Left lobe of liver (tissue), 2 donors: ENCODE measurements at places on chromosomes 13 and 19. TPM values are rescaled to one million over a fixed set of nuclear protein-coding genes. Genes with fewer than 3 reads are reported as not detected.

Gene MEIOSIN
- not detected for total RNA-seq

DNA sequence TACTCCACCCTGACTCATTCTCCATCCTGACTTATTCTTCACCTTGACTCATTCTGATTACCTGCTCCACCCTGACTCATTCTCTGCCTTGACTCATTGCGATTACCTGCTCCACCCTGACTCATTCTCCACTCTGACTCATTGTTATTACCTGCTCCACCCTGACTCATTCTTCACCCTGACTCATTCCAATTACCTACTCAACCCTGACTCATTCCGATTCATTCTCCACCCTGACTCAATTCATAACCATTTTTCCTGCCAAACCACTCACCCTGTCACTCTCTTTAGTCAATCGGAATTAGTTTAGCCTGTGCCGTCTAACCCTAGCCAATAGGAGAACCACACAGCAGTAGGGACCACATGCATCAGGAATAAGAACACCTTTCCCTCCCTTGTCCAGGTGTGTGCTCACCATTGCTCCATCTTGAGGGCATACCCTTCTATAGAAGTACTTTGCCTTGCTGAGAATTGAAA lies 1227.4 kb upstream of the PCDH20 start:
- no peak for DNase-seq

Gene F10
- 124 TPM for total RNA-seq

DNA sequence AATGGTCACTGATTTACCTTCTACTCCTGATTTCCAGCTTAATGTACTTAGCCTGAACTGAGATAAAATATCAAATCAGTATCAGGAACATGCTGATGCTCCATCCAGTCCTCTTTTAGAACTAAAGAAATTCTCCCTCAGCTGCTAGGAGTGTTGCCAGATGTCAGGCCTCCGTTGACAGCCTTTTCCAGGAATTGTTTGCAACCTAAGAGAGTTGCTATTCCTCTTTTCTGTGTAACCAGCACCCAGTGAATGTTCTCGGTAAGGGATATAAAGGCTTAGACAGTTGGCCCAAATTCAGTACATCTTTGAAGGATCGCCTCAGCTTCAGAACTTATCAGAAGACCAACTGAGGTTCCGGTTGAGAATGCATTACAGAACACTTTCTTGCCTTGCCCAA lies 559.0 kb downstream of the PCDH17 start:
- no peak for DNase-seq

DNA sequence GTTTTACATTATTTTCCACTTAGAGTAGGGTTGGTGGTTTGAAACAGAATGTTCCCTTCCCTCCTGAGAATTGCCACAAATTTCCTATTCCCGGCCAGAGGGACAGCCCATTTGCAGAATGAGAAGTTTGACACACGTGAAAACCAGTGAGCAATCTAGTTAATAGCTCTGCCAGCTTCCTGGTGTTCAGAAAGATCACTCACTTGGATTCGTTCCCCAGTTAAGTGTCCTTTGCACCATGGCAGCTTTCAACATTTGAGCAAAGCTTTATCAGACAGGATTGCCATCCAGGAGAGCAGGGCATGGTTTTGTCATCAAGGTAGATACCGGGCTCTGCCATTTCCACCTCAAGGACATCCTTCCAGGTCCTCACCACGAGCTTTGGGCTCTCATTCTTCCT lies 28.2 kb downstream of the RASL11A start:
- peak; percentile 81 for DNase-seq

GRCh38 chr13:21232196-21232595 lies 55.7 kb downstream of the MRPL57 start:
- no peak for DNase-seq

GRCh38 chr19:17517898-17518297 lies 6.4 kb downstream of the PGLS start:
- no peak for DNase-seq

DNA sequence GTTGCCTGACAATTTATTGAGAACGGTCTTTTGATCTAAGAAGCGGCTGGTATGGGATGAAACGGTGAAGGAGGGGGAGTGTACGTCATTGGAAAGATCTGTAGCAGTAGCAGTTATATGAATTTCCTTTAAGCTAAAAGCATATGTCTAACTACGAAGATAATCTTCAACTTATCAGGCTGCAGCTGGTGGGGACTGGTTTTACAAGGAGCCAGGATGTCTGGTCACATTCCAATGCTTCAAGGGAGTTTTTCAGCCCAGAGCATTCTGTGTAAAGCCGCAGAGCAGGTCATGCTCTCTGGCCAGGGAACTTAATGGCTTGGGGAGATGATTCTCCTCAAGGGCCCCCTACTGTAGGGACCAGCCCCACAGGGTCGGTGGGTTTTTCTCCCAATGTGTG lies 29.2 kb downstream of the CLEC4M start:
- no peak for DNase-seq

DNA sequence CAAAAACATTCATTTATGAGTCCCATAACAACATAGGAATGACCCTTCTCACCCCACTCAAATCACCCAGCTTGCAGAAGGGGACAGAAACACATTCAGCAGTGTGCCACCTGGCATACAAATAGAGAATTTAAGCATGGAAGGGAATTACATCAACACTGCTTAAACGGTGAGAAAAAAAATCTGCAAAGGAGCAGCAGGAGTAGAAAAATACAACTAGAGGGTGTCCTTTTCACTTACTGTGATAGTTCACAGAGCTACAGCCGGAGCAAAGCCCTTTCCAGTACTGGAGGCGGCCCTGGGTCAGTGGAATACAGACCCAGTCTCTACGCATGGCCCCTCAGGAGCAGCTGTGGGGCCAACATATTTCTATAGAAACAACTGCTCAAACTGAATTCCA lies 764.3 kb upstream of the ARGLU1 start:
- DNase-seq: no peak

DNA sequence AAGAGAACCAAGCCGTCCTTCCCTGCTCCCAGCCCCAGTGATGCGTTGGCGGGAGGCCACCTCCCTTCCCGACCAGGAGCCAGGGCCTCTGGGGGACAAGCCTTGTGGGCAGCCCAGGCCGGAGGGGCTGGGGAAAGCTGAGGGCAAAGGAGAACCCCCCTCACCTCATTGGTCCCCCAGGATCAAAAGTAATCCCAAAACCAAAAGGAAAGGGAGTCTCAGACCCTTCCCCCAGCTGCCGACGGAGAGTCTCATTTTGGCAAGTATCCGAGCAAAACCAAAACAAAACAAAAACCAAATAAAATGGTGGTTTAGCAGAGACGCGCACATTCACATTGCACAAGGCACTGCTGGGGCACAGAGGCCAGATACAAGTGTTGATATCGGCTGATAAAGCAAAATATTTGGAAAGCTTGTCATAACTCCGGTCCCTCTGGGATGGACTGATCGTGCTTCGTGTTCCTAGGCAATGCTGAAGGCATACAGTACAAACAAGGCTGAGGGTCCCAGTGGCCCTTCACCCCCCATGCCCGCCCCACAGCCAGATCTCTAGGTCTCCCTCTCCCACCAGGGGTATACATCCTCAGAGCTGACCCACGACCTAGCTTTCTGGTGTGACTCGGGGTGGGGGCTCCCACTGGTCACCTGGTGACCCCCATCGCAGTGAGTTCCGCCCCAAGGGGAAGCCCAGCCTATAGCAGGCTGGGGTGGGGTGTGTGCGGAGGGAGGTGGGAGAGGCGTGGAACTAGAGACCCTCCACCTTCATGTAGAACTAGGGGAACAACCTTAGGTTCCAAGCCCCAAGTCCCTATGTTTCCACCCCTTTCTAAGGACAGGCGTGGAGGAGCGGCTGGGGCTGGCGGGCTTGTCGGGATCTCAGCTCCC lies 2.1 kb downstream of the CEBPA start:
- peak; percentile 61 for DNase-seq

GRCh38 chr13:35557475-35557874 lies 81.0 kb upstream of the MAB21L1 start:
- no peak for DNase-seq

DNA sequence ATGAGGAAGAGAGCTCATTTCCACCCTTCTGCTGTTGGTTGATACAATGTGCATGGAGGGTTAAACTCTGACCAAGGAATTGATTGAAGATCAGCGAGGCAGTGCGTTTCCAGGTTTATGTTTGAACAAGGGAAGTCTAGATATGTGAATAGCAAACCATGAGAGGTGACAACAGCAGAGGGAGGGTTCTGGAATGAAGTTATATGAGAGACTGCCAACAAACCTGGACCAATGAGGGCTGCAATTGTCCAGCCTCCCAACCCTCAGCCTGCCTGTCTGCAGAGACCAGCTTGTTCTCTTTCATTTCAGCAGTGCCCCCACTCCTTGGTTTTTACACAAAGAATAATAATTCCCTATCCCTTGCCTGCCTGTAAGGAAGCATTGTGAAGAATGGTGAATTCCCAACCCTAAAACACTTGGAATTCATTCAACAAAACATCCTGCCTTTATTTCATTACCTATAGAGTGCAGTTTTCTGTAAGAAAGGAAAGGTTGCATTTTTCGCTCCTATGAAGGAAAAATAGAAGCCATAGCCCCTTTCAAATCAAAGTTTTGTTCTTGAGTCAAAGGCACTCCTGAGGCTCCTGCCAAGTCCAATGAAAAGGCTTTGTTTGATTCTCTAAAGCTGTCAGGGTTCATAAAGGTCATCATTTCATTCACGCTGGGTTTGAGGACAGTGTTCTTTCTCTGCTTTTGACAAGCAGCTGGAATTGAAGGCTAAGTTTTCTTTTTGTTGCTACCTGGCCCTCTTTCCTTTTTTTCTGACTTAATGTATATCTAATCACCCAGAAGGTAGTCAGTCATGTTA lies 53.6 kb upstream of the ABCC4 start:
- peak; percentile 69 for DNase-seq

Gene PLK5
- not detected for total RNA-seq

DNA sequence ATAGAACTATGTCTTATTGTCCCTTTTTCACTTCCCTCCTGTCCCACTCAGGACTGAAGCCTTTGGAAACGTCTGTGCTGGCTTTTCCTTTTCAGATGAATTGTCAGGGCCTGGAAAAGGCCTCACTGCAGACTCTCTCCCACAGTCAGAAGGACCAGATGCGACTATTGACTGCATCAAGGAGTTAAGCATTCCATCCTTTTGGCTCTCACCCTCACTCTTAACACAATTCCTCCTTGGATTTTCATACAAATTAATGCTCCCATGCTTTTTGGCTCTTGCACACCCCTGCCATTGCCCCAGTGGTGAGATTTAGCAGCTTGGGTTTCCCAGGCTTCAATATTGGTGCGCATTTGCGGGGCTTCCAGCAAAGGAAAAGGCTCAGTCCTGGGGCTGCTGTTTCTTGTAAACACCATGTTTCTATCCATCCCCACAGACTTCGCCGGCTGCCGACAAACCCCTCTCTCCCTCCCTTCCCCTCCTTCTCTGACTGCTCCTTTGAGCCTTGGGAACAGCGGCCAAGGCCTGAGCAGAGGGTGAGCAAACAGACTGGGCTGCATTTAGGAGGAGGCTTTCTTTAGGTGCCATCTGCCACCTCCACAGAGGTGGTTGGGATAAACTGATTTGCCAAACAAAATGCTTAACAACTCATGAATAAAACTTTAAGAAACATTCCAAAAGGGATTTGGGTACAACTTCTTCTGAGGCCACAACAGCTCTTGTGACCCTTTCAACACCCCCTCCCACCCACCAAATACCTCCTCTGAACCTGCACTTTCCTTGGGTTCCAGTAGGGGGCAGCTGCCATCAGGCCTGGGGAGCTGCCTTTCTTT lies 48.6 kb upstream of the PCDH8 start:
- no peak for DNase-seq

DNA sequence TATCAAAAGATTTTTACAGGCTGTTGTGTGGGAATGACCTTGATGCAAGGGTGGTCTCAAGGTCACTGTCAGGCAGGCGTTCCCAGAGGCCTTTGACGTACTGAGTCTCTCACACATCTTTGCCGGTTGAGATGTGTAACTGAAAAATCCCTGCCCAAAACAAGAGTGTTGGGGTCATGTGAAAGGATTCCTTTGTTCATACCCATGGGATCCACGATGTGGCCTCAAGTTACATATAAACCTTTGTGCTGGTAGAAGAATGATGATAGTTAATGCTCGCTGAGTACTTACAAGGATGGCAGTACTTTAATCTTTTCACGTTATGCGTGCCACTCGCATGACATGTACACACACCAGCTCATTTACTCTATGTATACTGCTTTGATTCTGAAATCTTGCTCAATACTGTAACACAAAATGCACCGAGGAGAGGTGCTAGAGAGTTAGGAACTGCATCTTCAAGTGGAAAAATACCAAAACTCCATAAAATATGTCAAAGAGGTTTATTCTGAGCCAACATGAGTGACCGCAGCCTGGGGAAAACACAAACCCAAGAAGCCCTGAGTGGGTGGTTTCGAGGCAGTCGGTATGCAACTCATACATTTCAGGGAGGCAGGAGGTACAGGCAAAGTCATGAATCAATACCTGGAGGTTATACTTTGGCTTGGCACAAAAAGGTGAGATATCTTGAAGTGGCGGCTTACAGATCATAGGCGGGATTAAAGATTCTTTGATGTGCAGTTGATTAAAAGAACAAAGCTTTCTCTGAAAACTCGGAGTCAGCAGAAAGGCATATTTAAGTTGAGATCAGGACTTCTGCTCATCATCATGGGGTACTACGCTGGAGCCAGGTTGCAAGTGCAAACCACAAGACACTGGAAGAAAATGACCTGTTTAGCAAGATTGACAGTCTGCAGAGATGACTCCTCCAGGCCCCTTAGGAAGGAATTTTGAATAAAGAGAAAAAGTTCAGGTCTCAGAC lies 87.4 kb upstream of the ARHGEF7 start:
- no peak for DNase-seq

GRCh38 chr19:798415-799075 lies 1.3 kb downstream of the PTBP1 start:
- DNase-seq: peak; percentile 85

GRCh38 chr19:33133438-33134031 lies 1.6 kb downstream of the WDR88 start:
- no peak for DNase-seq

GRCh38 chr13:113219256-113219940 lies 10.0 kb downstream of the CUL4A start:
- DNase-seq: no peak

DNA sequence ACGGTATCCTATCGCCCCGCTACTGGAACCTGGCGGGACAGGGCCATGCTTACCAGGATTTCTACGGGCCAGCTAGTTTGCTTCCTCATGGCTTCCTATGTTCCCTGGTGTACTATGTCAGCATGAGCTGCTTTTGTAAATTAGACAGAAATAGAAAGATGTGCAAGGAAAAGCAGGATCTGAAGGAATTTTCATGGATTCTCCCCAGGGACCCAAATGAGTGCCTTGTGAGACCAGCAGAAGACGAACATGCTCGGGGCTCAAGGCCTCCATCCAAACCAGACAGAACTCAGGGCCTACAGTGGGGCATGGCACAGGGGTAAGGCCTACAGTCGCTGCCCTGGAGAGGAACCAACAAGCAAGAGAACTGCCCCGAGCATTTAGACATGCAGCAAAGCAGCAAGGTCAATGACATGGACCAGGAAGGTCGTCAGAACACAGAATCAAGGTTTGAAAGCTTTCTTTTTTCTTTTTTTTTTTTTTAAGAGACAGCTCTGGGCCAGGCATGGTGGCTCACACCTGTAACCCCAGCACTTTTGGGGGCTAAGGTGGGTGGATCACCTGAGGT lies 17.3 kb downstream of the EPS15L1 start:
- peak; percentile 66 for DNase-seq

DNA sequence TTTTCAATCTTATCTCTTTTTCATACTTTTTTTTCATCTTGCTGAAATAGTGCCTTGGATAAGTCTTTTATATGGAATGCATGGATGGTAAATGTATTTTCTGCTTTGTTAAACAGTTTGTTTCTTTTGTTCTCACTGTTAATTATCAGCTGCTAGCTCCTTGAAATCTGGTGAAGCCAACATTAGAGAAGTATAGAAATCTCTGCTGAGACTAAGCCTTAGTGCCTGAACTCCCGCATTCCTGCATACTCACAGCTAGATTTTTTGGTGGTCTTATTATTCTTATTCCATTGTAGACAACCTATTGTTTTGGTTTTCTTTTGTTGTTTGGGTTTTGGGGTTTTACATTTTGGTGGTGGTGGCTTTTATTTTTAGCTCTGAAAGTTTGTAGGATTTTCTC lies 48.4 kb downstream of the DNAJC15 start:
- no peak for DNase-seq
